ENCODE measurements at places on chromosomes 1 and 21. TPM values are rescaled to one million over a fixed set of nuclear protein-coding genes. Genes with fewer than 3 reads are reported as not detected.
A peak's percentile ranks its signal among the peaks of the same experiment; 100 is the strongest.

ABCG1 gene
- 23.7 TPM for total RNA-seq

GSTM5 gene
- not detected for total RNA-seq

FCGR1A gene
- total RNA-seq = 1.1 TPM

DNA sequence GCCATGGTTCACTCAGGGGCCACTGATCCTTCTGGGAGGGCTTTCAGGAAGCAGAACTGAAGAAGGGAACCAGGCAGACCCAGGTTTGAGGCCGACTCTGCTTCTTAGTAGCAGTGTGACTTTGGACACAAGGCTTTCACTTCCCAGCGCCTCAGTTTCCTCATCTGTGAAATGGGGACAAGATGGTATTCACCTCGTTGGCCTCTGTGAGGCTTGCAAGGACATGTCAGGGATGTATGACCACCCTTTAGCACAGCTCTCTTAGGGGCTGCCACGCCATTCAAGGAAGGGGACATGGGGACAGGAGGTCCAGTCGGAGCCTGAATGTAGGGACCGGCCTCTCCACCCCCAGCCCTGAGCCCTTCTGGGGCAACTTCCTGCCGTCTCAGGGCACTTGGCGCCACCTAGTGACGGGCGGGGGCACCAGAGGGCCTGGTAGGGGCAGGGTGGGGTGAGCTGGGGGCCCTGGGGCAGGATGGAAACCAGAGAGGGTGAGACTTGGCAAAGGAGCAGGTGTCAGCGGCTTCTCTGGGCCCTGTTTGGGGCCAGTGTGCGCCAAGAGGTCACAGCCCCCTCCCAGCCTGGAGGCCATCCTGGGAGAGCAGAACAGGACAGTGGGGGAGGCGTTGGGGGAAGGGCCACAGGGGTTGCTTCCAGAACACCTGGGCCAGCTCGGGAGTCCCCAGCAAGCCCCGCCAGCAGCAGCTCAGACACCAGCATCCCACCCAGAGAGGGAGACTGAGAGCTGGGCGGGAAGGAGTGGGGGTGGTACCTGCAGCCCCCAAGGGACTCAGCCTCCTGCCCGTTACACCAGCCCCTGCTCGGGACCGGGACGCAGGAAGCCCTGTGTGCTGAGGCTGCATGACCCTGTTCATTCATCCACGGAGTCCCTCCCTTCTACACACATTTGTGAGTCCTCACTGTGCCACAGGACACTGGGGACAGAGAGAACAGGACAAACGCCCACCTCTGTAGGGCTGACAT is 102.5 kb upstream of the TARDBP start:
- peaks cover 1% of the 10 kb centered on the region for H3K4me1 ChIP-seq
- no peak overlapping the region for H3K27ac ChIP-seq
- peak; percentile 74 for DNase-seq
- H3K36me3 ChIP-seq = no peaks in the 10 kb centered on the region
- H3K27me3 ChIP-seq = peaks cover 12% of the 10 kb centered on the region

- H3K4me3 ChIP-seq = no peak overlapping the region
- H3K27ac ChIP-seq = no peak overlapping the region
- peaks cover 4% of the 10 kb centered on the region for H3K27me3 ChIP-seq
- H3K36me3 ChIP-seq = no peaks in the 10 kb centered on the region
- no peak for DNase-seq
- peaks cover 2% of the 10 kb centered on the region for H3K4me1 ChIP-seq
Observed at GRCh38 chr1:210731597-210731996, 402.4 kb downstream of the KCNH1 start.

GRCh38 chr1:51622455-51622913 is 5.6 kb downstream of the OSBPL9 start:
- H3K27me3 ChIP-seq = no peaks in the 10 kb centered on the region
- peaks cover 3% of the 10 kb centered on the region for H3K36me3 ChIP-seq
- no peak overlapping the region for H3K27ac ChIP-seq
- DNase-seq = no peak
- H3K4me1 ChIP-seq = peaks cover 24% of the 10 kb centered on the region

GRCh38 chr1:246482805-246483568 is 24.1 kb downstream of the SMYD3 start:
- H3K36me3 ChIP-seq = peaks cover under 1% of the 10 kb centered on the region
- no peak overlapping the region for H3K27ac ChIP-seq
- peaks cover 10% of the 10 kb centered on the region for H3K4me1 ChIP-seq
- no peaks in the 10 kb centered on the region for H3K27me3 ChIP-seq

- no peak overlapping the region for H3K4me3 ChIP-seq
- no peak overlapping the region for H3K27ac ChIP-seq
- DNase-seq = no peak
- peaks cover 17% of the 10 kb centered on the region for H3K36me3 ChIP-seq
- no peaks in the 10 kb centered on the region for H3K27me3 ChIP-seq
Observed at GRCh38 chr1:156050376-156050775, 3.2 kb downstream of the UBQLN4 start.

DNA sequence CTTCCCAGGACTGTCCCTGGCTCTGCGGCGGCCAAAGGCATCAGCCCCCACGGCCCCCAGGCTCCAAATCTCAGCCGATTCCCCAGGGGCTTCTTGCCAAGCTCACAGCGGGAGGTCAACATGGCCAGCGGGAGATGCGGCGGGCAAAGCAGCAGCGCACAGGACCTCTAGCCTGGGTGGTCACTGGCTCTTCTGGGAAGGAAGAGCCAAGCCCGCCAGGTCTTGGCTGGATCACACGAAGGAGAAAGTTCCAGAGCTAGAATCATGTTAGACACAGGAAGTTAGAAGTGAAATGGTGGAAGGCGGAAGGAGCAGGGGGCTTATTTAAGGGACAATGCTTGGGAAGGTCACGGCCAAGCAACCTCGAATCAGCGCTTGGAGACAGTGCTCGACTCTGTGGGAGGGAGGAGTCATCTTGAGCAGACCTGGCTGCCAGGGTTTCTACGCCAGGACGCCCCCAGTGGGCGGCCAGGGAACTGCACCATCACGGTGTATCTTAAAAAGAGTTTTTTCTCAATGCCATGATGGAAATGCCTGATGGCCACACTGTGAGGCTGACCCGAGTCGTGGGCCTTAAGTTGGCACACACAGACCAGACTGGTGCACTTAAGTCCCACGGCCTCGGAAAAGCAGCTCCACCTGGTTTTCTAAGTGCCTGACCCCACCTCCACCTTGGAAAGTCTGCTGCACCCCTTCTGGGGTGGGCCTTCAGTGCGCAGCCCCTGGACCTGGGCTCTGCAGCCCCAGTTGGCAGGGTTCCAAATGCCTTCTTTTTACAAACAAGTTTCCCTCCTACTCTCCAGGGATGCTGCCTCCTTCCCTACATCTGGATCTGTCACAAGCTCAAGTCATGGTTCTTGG is 29.3 kb downstream of the SLC66A1 start:
- H3K4me1 ChIP-seq = peaks cover 9% of the 10 kb centered on the region
- peak overlapping the region; percentile 16 for H3K27ac ChIP-seq
- H3K36me3 ChIP-seq = peaks cover 49% of the 10 kb centered on the region
- H3K27me3 ChIP-seq = no peaks in the 10 kb centered on the region
- no peak overlapping the region for H3K4me3 ChIP-seq

GRCh38 chr1:203871114-203871880 is 9.9 kb downstream of the SNRPE start:
- no peaks in the 10 kb centered on the region for H3K27me3 ChIP-seq
- H3K4me1 ChIP-seq = no peaks in the 10 kb centered on the region
- peak; percentile 23 for DNase-seq

- H3K27ac ChIP-seq = no peak overlapping the region
- no peak overlapping the region for H3K4me3 ChIP-seq
- no peaks in the 10 kb centered on the region for H3K36me3 ChIP-seq
- H3K4me1 ChIP-seq = no peaks in the 10 kb centered on the region
- H3K27me3 ChIP-seq = peaks cover 5% of the 10 kb centered on the region
- no peak for DNase-seq
Observed at GRCh38 chr1:233815865-233816264, 88.6 kb upstream of the SLC35F3 start.

DNA sequence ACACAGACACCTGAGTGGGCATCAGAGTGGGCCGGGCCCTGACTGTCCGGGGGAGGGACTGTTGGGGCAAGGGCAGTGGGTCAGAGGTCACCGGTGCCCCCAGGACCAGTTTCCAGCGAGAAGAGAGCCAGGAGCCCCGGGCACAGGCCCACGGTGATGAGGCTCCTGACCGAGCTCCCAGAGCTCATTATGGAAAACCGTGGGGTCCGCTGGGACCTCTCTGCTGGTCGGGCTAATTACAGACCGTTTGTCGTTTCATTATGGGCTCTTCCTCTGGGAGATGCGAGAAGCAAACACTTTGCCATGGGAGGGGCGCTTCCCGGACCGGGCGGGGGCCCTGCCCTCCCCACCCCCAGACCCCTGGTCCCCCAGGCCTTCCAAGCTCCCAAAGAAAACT is 12.0 kb upstream of the TTLL10 start:
- H3K27ac ChIP-seq = no peak overlapping the region
- no peak for DNase-seq
- peaks cover 1% of the 10 kb centered on the region for H3K4me1 ChIP-seq
- no peaks in the 10 kb centered on the region for H3K36me3 ChIP-seq
- no peak overlapping the region for H3K4me3 ChIP-seq

DNA sequence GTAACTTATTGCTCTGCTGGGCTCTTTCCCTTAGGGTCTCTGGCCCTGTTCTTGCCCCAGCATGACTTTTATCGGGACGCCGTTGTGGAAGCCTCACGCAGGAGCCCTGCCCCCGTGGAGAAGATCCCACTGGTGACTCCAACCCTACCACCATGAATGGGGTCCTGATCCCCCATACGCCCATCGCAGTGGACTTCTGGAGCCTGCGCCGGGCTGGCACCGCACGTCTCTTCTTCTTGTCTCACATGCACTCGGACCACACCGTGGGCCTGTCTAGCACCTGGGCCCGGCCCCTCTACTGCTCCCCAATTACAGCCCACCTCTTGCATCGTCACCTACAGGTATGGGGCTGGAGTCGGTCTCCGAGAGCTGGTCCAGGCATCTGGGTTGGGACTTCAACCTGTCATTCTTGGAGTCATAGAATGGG is 322 bp downstream of the DCLRE1B start:
- H3K27ac ChIP-seq = peak overlapping the region; percentile 89
- H3K4me1 ChIP-seq = peaks cover 61% of the 10 kb centered on the region
- H3K4me3 ChIP-seq = peak overlapping the region; percentile 93
- DNase-seq = no peak
- H3K36me3 ChIP-seq = peaks cover 61% of the 10 kb centered on the region

DNA sequence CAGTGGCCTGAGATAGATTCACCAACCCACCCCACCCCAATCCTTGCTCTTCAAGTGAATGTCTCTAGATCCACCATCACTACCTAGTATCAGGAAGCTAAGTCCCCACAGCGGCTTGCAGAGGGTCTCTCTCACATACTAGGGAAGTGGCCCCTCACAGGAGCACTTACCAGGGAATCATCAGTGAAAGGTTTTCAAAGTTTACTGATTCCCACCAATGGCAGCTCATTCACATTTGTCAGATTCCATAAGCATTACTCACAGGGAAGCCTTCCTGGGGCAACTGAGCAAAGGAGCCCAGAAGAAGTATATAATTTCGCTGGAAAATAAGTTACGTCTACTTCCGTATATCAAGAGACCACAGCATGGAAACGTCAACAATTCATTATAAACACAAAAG is 120.8 kb downstream of the GREM2 start:
- H3K4me3 ChIP-seq = no peak overlapping the region
- DNase-seq = no peak
- no peak overlapping the region for H3K27ac ChIP-seq
- H3K36me3 ChIP-seq = no peaks in the 10 kb centered on the region
- H3K4me1 ChIP-seq = no peaks in the 10 kb centered on the region
- peaks cover 2% of the 10 kb centered on the region for H3K27me3 ChIP-seq

DNA sequence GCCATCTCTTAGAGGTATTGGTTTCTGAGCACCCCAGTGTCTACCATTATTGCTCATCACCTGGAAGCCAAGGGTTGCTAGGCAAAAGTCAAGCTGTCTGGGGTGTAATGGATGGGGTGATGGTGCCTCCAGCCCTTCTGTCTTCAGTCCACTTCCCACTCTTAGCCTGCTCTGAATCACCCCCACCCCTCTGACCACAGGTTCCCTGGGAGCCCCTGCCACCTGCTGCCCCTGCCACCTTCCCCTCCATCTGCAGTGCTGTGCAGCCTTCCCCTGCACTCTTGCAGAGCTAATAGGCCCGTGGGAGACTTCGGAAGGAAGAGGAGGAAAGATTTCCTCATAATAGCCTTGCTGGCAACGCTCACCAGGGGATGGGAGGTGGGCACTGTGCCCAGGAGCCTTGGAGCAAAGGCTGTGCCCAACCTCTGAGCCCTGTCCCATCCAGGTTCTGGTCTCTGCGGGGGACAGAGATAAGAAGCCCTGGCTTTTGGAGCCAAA is 35.5 kb downstream of the CAPN2 start:
- no peaks in the 10 kb centered on the region for H3K27me3 ChIP-seq
- DNase-seq = peak; percentile 20
- H3K4me3 ChIP-seq = no peak overlapping the region
- H3K36me3 ChIP-seq = peaks cover 80% of the 10 kb centered on the region

GRCh38 chr1:69070660-69071373 is 496.9 kb upstream of the LRRC7 start:
- H3K4me3 ChIP-seq = no peak overlapping the region
- H3K27ac ChIP-seq = no peak overlapping the region
- no peaks in the 10 kb centered on the region for H3K27me3 ChIP-seq
- H3K4me1 ChIP-seq = no peaks in the 10 kb centered on the region
- DNase-seq = no peak
- no peaks in the 10 kb centered on the region for H3K36me3 ChIP-seq

DNA sequence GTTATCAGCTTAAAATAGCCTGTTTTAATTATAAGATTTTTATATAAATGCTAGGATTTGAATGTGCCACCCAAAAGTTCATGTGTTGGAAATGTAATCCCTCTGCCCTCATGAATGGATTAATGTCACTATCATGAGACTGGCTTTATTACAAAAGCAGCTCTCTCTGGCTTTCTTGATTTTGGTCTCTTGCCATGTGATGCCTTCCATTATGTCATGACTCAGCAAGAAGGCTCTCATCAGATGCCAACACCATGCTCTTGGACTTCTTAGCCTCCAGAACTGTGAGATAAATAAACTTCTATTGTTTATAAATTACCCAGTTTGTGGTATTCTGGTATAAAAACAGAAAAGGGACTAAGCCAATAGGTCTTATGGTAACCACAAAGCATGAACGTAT is 6.9 kb upstream of the PRSS38 start:
- H3K27me3 ChIP-seq = peaks cover 12% of the 10 kb centered on the region
- H3K4me1 ChIP-seq = peaks cover 10% of the 10 kb centered on the region
- DNase-seq = no peak
- no peaks in the 10 kb centered on the region for H3K36me3 ChIP-seq
- H3K4me3 ChIP-seq = no peak overlapping the region

DNA sequence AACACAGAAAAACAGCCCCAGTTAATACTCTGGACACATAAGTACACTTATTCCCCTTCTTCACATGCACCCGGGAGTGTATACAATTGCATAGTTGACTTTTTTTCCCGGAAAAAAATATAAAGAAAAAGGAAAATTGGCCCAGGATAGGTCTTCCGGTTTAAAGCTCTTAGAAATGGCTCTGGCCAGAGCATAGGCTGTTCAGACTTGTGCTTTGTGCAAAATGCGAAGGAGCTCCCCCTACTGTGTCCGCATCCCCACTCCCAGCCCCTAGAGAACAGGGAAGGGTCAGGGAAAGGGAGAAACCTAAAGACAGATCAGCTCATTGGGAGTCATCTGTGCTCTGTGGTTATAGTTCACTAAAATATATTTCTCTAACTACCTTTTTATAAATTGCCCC is 5.5 kb upstream of the MTMR11 start:
- H3K4me3 ChIP-seq = no peak overlapping the region
- no peak overlapping the region for H3K27ac ChIP-seq

All from activated CD4-positive, alpha-beta memory T cell treated with anti-CD3 and anti-CD28 coated beads, Interleukin-2, amount 10 ng/mL, durations not matched to agents 7 days and 5 days (primary cell).